ENCODE measurements at places on chromosomes 7 and 10.

DNA sequence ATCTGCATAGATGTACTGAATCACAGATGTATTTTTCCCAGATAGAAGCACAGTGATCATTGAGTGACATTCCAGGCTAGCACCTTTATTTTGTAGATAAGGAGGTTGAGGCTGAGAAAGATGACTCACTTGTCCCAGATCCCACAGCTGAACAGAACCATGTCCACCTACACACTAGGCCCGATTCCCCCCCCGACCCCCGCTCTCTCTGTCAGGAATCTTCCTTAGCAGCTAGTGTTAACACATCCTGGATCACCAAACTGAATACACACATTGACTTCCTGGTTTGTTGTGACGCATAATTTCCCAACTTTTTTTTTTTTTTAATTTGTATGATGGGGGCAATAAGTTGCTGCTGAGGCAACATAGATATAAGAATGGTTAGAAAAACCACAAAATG lies 5.2 kb downstream of the SFMBT2 start:
- no peak for DNase-seq

- peak; percentile 6 for DNase-seq
These were observed 15.8 kb upstream of the CAMK1D start for GRCh38 chr10:12333380-12334185.

- no peak for DNase-seq
These were observed 604 bp upstream of the STAM start for GRCh38 chr10:17643339-17643754.

DNA sequence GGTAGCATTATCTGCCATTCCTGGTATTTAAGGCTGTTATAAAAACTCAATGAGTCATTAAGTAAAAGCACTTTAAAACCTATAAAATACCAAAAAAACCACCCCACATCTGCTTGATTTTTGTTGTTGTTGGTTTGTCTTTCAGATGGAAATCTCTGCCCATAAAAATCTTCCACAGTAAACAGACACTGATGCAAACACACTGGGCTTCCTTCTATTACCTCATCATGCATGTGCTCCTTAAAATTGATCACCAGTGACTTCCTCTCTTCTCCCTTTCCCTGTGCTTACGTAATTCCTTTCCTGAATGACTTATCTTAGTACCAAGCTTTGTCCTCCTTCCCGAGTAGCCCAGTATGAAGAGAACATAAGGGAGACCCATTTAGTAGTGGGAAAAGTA lies 167.2 kb downstream of the EVX1 start:
- no peak for DNase-seq

- no peak for DNase-seq
These were observed 996.8 kb downstream of the KCNMA1 start for GRCh38 chr10:76640806-76641205.

DNA sequence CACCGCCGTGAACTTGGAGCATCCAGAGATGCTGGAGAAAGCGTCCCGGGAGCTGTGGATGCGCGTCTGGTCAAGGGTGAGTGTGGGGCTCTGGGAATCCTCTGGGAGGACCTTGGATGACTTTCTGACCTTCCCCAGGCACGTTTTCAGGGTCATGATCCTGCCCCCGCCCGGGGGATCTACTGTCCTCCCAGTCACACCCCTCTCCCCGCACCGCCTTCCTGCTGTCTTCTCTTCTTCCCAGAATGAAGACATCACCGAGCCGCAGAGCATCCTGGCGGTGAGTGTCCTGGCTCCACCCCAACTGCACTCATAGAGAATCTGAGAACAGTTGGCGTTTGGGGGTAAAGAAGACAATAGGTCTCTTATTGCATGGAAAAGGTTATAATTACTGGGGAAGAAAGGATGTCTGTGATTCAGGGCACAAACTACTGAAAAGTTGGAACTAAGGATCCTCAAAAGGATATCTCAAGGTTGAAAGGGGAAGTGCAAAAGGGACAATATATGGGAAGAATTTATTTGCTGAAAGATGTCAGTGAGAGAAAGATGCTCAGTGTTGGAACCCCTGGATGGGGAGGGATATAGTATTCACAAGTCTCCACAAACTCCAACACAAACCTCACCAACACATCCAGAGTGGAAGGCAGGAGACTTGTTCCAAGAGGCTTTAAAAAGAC lies 1.9 kb downstream of the GSTK1 start:
- DNase-seq: no peak

DNA sequence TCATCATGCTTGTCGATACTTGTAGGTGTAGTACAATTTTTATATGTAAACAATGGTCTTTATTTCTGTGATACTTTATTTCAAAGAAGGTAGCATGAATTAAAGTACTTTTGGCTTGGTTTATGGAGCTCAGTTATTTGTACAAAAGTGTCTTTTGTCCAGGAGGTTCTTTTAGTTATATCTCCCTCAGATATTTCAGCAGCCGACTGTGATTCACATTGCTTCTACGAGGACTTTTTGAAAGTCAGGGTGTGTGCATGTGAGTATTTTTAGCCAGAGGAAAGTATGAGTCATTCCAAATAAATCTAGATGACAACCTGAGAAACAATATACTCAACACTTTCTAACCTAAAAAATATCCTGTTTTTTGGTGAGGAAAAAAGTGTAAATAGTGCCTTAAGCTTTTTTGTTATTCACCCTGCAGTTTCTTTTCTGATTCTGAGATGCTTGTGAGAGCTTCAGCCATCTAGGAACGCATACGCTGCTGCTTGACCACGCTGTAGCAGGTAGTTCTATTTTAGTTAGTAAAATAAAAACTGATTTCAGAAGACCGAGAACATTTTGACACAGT lies 595 bp upstream of the SUN1 start:
- DNase-seq: no peak

- DNase-seq: peak; percentile 76
These were observed 103.2 kb downstream of the NRBF2 start for GRCh38 chr10:63236113-63236935.

DNA sequence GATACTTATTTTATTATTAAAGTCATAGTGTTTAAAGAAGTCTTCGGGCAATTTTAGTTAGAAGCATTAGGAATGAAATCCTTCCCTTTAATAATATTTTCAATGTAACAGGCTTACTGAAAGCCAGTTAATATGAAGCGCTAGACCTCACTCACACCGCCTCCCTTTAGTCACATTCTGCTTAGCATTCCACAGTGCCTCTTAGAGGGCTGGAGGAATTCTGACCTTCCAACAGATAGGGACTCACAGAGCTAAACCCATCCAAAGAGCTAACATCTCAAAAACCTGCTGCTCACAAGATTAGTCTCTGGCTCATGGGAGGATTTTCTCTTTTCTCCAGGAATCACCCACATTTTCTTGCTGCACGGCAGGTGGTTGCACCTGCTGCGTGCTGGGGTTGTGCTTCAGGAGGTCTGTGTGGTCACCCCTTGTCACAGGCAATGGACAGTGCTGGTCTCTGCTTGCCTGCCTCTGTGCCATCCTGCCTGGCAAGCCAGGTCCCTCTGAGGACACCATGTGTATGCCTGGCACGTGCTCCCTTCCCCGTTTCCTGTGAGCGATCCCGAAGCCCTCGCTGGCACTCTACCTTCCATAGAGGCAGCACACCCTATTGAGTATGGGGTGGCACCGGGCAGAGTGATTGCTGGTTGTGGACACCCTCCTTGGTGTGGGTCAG lies 91.8 kb downstream of the KLF6 start:
- DNase-seq: no peak

DNA sequence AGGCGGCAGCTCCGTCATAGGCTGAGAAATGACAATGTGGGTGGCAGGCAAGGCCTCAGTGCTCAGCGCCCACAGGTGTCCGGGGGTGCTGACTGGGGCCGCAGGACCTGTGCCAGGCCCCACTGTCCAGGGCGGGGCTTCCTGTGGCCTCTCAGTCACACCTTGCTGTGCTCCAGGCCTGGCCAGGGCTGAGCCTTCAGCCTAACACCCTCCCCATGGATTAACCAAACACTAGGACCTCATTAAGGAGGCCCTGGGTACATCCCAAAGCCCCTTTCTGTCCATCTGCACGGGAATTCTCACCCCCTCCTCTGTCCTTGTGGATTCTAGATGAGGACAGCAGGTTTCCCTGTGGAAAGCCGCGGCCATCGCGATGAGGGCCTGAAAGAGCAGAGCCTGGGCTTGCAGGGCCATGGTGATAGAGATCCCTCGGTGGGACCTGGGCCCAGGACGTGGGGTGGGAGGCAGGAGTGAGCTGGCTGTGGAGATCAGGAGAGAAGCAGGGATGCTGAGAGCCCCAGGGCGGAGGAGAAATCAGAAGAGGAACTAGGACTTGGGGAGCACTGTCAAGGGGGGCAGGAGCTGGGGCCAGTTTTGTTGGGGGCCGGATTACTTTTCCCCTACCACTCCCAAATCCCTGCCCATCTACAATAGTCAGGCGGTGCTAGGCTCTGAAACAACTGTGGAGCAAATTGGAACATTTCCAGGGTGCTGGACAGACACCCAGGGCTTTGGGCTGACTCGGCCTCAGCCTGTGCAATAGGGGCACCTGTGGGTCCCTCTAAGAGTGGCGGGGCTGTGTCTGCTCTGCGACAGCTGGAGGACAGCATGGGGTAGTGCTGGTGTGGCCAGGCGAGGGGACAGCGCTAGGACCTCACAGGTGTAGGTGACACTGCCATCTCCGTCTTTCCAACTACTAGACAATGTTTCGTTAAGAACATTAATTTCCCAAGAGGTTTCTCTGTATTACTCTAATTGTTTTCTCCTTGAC lies 23.3 kb upstream of the MNX1 start:
- no peak for DNase-seq

DNA sequence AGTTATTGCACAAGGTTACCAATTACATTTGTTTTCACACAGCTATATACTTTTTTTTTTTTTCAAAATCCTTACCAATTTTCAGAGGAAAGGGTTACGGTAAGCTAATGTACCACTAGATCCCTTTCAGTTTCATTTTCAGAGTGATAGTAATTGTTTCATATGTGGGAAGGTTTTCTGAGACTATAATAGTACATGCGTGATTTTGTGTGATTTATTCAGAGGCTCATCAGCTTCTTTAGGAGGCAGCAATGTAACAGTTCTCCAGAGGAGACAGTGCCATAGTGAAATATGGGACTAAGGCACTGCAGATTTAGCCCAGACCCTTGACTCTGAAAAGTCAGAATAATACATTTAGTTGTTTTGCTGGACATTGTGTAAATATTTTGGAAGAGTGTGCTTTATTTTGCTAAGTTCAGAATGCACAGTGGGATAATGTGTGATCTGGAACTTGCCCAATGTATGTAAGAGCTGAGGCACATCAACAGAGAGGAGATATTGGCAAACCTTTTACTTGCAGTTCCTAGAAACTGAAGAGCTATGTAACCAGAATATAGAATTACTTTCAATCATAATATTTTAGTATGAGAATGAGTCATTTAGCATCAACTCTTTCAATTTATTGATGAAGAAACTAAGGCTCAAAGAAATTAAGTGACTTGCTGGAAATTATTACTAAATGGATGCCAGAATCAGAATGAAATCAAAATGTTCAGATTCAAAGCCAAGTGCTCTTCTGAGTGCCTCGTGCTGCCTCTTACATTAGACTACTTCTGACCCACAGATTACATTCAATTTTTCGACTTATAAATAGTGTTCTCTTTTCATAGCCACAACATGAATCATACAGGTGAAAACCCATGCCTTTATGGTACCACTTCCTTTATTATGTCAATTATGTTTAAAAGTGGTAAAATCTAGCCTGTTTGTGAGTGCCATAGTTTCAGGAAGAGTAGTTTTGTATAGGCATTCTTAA lies 207.7 kb upstream of the TEX47 start:
- peak; percentile 60 for DNase-seq

GRCh38 chr10:34244756-34245484 lies 570.2 kb downstream of the PARD3 start:
- no peak for DNase-seq

- DNase-seq: no peak
These were observed 6.9 kb downstream of the PRKAR2B start for GRCh38 chr7:107051376-107051775.

GRCh38 chr7:26328498-26329390 lies 37.1 kb downstream of the SNX10 start:
- no peak for DNase-seq

- no peak for DNase-seq
These were observed 80.1 kb downstream of the ANKIB1 start for GRCh38 chr7:92325858-92326257.

DNA sequence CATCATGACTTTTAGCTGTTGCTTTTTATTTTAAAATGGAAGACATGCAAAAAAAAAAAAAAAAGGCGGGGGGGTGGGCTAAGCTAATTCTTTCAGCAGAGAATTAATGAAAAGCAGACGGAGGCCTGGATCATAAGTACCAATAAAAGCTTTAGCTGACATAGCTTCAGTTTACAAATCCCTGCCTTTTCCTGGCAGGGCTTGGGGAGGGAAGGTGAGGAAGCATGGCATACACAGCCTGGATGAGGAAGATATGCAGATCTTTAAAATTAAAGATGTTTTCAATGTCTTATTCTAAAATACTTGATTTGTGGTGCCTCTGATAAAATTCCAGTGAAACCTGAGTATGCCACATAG lies 57.0 kb downstream of the ICA1 start:
- DNase-seq: no peak

DNA sequence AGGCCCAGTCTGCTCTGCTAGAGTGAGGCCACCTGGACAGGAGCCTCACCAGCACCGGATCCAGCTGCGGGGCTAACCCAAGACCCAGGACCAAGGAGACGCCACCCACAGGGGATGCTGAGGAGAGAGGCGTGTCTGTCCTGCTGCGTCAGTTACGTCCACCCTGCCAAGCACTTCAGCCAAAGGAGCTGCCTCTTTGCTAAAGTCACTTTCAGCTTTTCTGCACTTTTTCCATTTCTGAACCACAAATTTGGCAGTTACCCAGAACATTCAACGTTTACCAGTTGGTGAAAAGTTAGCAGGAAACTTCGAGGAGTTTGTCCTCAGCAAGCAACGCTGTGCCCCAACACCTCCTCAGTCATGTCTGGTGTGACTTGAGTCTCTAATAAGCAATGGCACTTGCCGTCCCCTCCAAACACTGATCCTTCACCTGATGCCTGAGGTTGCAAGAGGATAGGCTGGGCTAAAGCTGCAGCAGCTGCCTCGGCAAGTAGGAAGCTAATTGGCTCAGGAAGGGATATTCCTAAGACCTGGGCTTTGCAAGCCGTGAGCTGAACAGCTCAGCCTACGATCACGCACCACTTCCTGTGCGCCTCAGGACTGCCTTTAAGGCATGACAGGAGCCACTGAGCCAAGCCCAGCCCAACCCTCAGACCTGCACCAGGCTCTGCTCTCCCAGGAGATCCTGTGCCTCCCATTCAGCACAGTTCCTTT lies 40.1 kb downstream of the KCNH2 start:
- DNase-seq: no peak

DNA sequence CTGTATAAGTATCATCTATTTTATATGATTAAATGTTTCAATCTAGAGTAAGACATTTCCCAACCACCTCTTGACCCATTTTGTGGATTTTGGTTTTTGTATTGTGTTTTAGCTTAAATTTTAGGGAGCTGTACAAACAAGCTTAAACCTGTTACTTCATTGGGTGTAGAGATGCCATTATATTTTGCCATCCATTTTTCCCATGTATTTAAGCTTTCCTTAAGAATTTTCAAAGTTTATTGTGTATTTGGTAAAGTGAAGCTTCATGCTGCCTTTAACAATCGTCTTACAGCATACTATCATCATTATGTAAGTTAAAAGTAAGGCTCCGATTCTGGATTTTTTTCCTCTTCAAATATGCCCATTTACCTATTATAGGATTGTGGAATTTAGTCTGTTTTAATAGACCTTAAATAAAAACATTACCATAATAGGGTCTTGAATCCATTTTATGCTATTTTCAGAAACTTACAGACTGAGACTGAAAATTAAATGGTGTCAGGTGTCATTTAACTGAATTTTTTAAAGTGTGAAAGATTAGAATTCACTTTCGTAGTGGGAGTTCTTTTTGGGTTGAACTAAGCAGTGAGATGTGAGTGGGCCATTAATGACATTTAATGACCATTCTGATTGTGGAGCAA lies 2.2 kb downstream of the KMT2E start:
- DNase-seq: no peak

Data from T-helper 2 cell (primary cell).